Activated CD4-positive, alpha-beta T cell treated with anti-CD3 and anti-CD28 coated beads for 48 hours (primary cell): ENCODE measurements at places on chromosomes 12 and 14.

- DNase-seq = no peak
Measured at GRCh38 chr12:62264706-62265105, 4.5 kb downstream of the USP15 start.

DNA sequence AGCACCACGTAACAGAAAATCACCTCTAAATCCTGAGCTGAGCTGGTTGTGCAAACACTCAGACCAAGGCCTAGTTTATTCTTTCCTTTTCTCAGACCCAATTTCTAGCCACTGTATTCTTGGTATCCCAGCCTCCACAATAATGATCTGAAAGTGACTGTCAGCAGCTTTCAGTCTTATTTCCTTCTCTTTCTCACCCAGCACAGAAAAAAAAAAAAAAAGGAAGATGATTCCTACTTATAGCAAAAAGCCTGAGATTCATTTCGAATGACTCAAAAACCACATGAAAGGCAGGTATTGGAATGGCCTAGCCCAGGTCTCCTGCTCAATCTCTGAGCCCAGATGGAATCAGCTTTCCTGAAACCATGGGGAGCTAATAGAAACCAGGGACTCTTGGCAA, 298.6 kb upstream of the PPFIA2 start:
- no peak for DNase-seq

GRCh38 chr12:48379794-48380193, 29.1 kb upstream of the ZNF641 start:
- DNase-seq = no peak

DNA sequence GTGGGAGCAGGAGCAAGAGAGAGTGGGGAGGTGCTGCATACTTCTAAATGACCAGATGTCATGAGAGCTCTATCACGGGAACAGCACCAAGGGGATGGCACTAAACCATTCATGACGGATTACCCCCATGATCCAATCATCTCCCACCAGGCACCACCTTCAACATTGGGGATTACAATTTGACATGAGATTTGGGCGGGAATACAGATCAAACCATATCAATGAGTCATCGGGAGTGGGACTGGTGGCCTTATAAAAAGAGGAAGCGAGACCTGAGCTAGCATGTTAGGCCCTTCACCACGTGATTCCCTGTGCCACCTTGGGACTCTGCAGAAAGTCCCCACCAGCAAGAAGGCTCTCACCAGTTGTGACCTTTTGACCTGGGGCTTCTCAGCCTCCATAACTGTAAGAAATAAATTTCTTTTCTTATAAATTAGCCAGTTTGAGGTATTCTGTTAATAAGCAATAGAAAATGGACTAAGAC, 28.7 kb downstream of the COX8C start:
- no peak for DNase-seq

DNA sequence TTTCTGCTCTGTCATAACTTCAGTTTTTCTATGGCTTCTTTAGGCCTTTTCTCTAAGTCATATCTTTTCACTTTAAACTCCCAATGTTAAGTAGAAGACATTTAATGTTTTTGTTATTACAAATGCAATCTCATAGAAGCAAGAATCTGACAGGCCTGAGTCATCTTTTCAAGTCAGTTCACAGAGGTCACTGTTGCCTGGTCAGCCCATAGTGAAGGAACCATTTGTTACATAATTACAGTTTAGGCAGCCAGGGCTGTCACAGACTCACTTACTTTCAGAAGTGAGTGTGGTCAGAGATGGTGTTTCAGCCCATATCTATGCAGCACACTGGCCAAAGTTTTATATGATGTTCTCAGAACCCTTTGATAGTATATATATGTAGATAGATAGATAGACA, 46.5 kb downstream of the CCER1 start:
- DNase-seq = no peak

DNA sequence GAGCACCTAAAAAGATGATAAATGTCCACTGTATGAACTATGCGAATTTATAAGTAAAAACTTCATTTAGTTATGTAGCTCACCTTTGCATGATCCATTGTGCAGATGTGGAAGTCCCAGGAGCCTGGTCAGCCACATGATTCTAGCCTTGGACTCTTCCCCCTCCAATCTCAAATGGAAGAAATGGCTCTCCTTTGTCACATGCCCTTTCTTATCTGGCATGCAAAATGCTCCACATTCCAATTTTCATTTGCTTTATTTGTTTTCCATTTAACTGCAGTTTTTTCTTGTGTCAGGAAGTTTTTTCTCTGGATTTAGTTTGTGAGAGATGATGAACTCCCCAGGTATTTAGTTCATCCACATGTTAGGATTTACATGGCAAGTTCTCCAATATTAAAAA, 73.8 kb downstream of the DYRK2 start:
- DNase-seq = no peak

GRCh38 chr12:127964717-127965116, 302.3 kb upstream of the TMEM132C start:
- DNase-seq = no peak

DNA sequence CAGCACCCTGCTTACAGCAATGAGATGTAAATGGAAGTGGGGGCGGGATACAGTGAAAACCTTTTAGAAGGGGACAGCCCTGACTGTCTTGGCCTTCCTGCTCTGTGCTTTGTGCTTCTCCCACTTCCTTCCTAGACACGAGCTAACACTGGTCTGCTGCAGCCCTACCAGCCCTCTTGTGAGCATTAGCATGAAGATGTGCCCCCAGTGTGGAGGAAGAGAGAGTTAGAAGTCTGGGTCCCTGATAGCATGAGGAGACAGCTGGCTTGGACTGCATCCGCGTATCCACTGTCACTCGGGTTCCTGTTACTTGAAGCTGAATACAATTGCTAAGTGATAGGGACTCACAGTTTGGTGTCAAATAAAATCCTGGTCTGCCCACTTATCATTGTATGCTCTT, 248.1 kb upstream of the SOX5 start:
- DNase-seq = no peak
